ENCODE measurements at places on chromosomes 12 and 14.

- DNase-seq = no peak
Measured at GRCh38 chr12:131749618-131750315, 38.9 kb downstream of the SFSWAP start.

DNA sequence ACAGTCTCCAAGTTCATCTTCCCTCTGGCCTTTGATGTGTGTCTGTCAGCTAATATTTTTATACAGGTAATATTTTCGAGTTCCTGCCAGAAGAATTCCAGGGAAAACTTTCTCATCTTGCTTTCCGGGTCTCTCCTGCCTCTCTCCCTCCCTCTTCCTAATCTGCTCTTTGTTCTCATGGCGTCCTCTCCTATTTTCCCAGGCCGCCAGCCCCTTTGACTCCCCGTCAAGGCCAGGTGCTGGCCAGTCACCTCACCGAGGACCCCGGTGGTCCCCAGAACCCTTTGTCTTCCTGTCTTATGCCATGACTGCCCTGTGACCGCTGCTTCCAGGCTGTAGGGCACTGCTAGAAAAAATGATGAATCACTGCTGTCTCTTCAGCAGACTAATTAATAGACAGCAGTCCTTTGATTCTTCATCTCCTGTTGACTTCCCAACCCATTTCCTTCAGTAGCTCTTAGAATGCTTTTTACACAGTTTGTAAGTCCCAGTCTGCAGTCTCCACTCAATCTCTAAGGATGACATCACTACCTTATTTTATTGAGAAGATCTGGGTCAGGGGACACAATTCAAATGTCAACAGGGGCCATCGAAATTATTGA, 40.7 kb downstream of the PPFIBP1 start:
- DNase-seq = no peak

- no peak for DNase-seq
Measured at GRCh38 chr14:24416254-24416931, 13.1 kb downstream of the CBLN3 start.

- no peak for DNase-seq
Measured at GRCh38 chr12:62472472-62472871, 5.8 kb downstream of the MON2 start.

DNA sequence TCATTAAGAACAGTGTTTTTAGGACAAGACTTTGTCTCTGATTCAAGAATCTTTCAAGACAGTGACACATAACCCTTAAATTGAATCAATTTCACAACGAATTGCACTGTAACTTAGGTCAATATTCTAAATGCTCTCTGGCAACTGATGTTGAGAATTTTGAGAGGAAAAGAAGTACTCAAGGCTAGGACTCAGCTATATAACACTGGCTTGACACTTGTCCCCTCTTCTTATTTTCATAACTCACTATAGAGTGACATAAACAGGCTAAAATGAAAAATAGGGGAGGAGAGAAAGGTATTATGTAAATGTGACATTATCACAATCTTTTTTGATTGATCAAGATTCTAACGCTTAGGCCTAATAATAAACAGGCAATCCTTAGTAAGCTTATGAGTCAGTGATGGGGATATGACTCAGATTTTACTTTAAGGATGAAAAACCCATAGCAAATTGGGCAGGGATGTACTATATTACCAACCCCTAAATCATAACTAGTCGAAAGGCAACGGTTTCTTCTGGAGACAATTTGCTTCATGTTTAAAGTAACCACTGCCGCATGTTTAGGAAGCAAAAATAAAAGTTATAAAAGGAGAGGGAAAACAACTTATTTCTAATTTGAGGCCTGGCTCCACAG, 10.9 kb downstream of the BTG1 start:
- peak; percentile 86 for DNase-seq

Measured in fibroblast of skin of left quadriceps (primary cell).